ENCODE measurements at places on chromosomes 3 and 15. TPM values are rescaled to one million over a fixed set of nuclear protein-coding genes. Genes with fewer than 3 reads are reported as not detected.

Gene CP
- total RNA-seq, result not detected

Gene NDUFB5
- 114 TPM for total RNA-seq

Gene B3GALNT1
- 9.4 TPM for total RNA-seq

Gene ATXN7
- 9.8 TPM for total RNA-seq

Gene FRMD5
- 2.5 TPM for total RNA-seq

Gene TTLL13
- 0.11 TPM for total RNA-seq

Gene KCNH8
- not detected for total RNA-seq

Gene TMEM266
- total RNA-seq, result not detected

Data from hair follicular keratinocyte (primary cell).